Stimulated activated CD4-positive, alpha-beta T cell treated with anti-CD3 and anti-CD28 coated beads, Interleukin-1b, Interleukin-23, amount 100 ng/mL, for 4 hours (primary cell): ENCODE measurements at places on chromosomes 4 and X.
A peak's percentile ranks its signal among the peaks of the same experiment; 100 is the strongest.

- DNase-seq, result no peak
These were observed 107.0 kb downstream of the REPS2 start for GRCh38 chrX:17053502-17053901.

DNA sequence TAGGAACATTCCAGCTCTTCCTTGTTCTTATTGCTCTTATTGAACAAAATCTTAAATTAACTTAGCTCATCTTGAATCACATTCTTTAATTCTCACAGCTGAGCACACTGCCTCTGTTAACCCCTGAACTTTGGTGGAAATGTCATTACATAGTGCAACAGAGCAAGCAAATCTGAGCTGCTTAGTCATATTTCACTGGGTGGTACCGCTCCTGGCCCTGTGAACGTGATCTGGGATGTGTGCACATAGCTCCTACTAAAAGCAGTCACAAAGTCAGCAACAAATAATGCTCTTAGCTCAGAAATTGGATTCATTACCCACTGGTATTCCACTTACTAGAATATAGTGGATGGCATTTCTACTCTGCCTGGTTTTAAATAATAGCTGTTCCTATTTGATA is 27.9 kb downstream of the ARHGEF6 start:
- no peak for DNase-seq

GRCh38 chrX:66007851-66008250 is 32.0 kb downstream of the VSIG4 start:
- no peak for DNase-seq

GRCh38 chr4:169650227-169650936 is 30.0 kb downstream of the CLCN3 start:
- no peak for DNase-seq

- DNase-seq, result no peak
These were observed 19.0 kb downstream of the HADH start for GRCh38 chr4:108008721-108009120.

- DNase-seq, result no peak
These were observed 414.6 kb downstream of the PCDH7 start for GRCh38 chr4:31134720-31135119.

DNA sequence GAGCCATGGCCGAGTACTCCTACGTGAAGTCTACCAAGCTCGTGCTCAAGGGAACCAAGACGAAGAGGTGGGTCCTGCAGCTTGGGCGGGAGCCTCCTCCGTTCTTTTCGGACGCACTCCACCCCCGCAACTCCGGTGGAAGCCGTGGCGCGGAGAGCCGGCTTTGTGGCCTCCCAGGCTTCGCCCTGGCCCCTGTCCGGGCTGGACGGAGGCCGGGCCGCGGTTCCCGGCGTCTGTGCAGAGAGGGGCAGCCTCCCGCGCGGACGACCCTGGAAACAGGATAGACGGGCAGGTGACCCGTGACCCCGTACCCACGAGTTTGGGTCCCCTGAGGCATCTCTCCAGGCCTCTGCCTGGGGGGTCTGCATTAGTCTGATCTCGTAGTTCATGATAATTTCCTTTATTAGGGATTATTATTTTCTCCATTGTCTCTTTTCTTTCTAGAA is 356 bp downstream of the FRG1 start:
- DNase-seq, result no peak

DNA sequence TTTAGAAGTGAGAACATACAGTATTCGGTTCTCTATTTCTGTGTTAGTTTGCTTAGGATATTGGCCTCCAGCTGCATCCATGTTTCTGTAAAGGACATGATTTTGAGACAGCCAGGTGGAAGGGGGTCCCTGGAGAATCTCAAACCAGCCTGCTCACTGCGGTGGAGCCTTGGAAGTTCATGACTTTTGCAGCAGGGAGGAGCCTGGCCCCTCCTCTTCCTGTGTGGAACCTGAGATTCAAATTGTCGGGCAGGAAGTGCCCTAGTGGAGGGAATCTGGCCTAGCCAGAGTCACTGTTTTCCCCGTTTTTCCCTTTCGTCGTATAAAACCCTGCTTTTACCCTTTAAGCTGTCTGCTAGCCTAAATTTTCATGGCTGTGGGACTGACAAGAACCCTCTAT is 762.6 kb downstream of the PCDH18 start:
- DNase-seq, result no peak

GRCh38 chr4:112973750-112974251 is 75.7 kb upstream of the ANK2 start:
- no peak for DNase-seq

DNA sequence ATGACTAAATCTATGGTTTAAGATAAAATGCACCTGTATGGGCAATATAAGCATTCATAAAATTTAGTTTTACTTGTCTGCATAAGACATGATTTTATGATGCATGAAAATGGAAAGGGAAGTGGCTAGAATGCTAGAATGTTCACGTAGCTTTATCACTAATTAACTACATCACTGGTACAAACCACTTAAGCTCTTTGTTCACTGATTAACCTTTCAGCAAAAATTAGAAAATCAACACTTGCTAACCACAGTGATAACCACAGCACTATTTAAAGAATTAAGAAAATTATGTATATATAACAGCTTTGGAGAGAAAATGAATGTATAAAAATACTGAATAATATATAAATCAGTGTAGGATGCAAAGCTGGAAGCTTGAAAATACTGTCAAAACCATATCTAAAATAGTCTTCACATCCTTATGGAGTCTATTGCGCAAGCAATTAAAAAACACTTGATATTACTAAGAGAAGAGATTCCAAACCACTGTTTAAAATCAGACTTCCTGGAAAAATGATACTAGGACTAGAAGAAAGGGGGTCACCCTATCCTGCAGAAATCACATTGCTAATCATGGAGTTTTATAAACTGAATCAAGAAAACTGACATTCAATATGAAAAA is 51.9 kb downstream of the EFHC2 start:
- DNase-seq, result no peak

DNA sequence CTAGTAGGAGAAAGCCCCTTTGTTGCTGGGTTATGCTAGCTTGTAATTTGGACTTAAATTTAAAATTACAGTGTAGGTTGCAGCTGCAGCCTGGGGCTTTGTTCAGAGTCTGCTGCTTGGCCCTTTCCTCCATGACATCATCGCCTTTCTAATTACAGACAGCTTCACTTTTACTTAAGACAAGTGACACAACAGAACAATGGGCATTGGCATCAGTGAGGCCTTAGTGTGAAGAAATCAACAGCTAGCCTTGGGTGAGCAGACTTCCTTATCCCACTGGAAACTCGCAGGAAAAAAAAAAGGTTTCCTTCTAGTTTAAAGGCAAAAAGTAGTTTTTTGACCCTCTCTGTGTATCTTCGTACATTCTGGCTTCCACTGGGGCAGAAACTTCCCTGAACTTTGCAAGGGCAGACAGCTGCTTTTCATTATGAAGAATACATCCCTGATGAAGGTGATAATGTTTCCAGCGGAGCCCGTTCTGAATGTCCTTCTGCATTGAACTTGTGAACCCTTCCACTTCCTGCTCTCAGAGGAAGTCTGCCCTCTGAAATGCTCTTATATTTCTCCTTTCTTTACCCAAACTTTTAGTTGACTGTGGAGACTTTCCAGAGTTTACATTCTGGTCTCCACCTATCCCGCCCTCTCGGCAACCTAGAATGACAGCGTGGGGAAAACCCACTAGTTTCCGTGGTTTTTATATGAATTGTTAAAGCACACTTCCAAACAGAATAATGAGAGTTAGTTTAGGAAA is 123.2 kb upstream of the FAM9C start:
- no peak for DNase-seq

- DNase-seq, result no peak
These were observed 82.6 kb downstream of the PCDH7 start for GRCh38 chr4:30802622-30803323.

- no peak for DNase-seq
These were observed 24.1 kb downstream of the OPHN1 start for GRCh38 chrX:68409194-68409593.

- DNase-seq, result no peak
These were observed 47.9 kb upstream of the RBPJ start for GRCh38 chr4:26272654-26273615.

- DNase-seq, result no peak
These were observed 23.4 kb upstream of the XK start for GRCh38 chrX:37662181-37662580.

GRCh38 chr4:184951668-184952160 is 66.6 kb upstream of the HELT start:
- DNase-seq, result no peak

GRCh38 chr4:80188801-80189458 is 8.4 kb upstream of the PRDM8 start:
- DNase-seq, result no peak

DNA sequence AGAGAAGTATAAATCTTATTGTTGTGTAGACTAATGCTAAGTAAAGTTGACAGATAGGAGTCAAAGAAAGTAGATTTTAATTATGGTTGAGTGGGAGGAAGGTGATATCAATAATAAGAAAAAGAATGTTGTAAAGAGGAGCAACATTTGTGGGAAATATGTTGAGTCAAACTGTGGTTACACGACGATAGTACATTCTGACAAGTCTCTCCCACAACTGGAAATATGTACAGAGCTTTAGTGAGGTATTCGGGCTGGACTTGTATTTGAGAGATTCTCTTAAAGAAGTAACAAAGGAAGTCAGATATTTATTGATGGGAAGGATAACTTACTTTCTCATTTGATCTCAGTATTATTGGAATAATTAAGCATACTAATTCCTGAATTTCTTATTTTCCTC is 525.3 kb upstream of the MAGEB2 start:
- DNase-seq, result no peak

DNA sequence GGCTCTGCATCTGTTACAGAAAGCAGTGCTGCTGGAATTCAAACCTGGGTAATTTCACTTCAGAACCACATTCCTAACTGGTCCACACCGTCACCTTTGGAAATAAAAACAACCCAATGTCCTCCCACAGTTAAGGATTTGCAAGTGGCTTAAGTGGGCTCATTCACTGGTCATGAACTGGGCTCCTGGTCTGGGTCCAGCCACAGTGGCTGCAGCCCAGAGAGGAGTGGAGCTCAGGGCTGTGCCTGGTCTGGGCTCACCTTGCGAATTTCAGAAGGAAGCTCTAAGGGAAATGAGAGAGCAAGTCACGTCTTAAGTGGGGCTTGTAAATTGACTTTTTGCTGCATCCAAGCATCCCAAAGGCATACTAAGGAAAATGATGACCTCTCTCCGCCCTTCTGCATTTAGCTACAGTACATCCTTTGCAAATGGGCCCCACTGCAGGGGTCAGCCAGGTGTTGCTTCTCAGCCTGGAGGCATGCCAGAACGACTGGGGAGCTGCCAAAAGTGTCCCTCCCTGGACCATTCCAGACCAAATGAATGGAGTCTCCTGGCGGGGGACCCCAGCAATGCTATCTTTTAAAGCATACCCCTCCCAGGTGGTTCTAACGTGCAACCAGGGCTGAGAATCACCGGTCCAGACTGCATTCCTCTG is 25.6 kb upstream of the CRMP1 start:
- DNase-seq, result no peak

DNA sequence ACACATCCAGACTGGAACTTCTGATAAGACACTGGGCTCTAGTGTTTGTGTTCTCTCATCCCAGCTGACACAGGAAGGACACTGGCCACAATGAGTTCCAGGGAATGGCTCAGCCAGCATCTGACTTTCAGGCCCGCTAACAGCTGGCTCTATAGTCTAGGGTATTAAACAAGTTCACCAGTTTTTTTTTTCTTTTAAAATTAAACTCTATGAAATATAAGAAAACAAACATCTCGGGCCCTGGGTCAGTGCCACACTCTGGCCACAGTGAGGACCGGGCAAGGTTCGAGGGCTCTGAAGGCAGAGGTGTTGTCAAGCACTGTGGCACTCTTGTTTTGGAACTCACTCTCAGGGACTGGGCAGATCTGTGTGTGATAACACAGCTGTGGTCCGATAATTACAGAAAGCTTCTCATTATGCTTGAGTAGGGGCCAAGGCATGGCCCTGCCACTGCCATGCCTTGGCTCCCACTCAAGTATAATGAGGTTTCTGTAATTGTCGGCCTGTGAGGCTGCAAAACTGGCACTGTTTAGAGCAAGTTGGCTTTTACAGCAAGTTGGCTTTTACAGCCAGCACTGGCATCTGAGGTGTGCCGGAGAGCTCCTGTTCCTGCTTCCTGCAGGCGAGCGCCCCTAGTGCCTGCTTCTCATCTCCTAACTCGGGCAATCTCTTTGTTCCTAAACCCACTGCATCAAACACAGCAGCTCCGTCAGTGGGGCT is 62.8 kb downstream of the PPP1R2C start:
- DNase-seq, result peak; percentile 39

GRCh38 chr4:158496030-158496741 is 25.5 kb upstream of the RXFP1 start:
- DNase-seq, result no peak

GRCh38 chrX:10722851-10723250 is 102.5 kb upstream of the MID1 start:
- DNase-seq, result no peak

- no peak for DNase-seq
These were observed 30.6 kb downstream of the WWC2 start for GRCh38 chr4:183129675-183130074.

DNA sequence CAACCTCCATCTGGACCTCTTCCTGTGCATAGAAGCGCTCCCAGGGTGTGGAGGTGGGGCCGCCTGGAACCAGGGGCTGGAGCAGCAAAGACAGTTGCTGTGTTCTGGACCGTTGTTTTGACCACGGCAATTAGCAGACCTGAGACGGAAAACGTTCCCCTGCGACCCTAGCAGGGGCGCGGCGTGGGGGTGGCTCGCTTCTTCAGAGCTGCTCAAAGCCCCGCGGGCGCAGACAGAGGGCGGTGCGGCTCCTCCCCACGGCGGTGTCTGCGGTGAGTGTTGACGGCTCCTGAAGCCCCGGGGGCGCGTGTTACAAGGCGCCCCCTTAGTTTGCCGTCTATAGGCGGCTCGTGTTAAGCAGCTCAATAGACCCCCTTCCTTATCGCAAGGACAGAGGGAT is 79.2 kb downstream of the TRIML1 start:
- no peak for DNase-seq

- DNase-seq, result no peak
These were observed 134.4 kb downstream of the RASL11B start for GRCh38 chr4:52996261-52997131.

- no peak for DNase-seq
These were observed 191.9 kb upstream of the SPRY1 start for GRCh38 chr4:123204737-123205136.

DNA sequence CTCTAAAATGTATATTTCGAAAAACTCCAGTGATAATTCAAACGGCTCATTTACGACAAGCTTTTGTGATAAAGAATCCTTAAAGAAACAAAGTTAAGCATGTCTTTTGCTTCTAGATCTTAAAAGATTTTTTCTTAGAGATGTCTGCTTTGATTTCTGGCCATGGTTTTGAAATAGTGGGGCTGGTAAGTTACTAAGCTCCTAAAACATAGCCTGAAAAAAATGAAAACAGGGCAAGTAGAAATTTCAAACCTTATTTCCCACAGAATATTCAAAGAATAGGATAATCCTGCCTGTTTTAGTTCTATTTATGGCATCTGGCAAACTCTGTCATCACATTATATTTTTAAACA is 318.3 kb downstream of the ARHGAP24 start:
- DNase-seq, result no peak
